ENCODE measurements at places on chromosomes 12 and 14.

GRCh38 chr12:74626397-74626796 is 88.8 kb downstream of the ATXN7L3B start:
- no peak for DNase-seq

DNA sequence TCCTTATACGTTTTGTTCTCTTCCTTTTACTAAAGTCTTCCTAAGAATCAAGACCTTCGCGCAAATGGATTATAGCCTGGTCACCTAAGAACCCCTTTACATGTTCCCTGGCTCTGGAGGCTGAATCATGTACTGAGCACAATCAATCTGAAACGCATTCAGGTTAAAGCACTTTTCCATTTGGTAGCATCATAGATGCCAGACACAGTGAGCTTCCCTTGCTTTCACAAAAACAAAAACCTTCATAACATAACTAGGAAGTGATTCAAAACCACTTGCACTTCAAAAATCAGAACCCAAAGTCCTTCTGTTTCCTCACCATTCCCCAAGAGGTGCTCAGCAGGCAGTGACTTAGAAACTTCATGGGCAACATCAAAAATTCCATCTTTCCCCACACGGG is 105.4 kb downstream of the CRACR2A start:
- no peak for DNase-seq

DNA sequence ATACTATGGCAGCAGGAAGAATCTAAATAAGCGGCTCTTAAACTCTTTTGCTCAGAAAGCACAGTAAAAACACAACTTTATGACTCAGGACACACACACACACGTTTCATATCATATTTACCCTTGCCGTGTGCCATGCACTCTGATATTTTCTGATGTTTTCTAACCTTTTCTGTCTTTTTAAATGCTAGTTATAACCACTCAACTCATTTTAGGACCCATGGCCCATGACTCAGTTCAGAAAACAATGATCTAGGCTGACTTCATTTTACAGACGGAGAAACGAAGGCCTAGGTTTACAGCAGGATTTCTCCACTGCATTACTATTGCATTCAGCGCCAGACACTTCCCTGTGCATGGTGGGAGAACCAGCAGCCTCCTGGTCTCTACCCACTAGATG is 9.1 kb downstream of the VWF start:
- no peak for DNase-seq

DNA sequence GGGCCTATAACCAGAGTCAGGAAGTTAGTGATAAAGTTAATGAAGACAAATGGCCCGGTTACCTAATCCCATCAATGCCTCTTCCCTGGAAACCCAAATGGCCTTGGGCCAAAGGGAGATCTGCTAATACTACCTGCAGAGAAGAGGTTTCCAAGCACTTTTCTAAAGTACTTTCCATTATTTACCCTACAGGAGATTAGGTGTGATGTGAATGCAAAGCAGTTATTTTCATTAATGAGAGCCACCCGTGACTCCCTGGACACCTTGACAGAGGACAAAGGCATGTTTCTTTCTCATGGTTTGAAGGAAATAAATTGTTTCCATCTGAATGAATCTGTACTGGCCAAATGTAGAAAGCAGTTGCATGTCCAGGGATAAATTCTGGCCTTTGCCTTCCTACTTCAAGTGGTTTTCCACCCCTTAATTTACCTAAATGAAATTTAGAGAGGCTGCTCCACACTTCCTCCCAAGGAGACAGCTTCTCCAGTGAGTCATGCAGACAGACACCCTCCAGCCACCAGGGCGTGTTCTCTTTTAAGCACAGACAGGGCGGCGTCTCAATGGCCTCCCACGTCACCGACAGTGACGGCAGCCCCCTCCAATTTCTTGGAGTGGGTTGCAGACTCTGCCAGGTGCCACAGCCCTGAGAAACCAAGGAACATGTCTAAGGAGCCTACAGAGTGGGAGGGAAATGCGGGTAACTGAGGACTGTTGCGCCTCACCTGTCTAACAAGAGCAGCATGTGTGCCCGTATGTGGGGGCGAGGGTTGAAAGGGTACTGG is 43.9 kb upstream of the GNPNAT1 start:
- DNase-seq = peak; percentile 39

GRCh38 chr12:47739979-47740378 is 14.7 kb upstream of the ENDOU start:
- DNase-seq = no peak

- DNase-seq = no peak
Observed at GRCh38 chr14:53840444-53840843, 116.2 kb downstream of the BMP4 start.

DNA sequence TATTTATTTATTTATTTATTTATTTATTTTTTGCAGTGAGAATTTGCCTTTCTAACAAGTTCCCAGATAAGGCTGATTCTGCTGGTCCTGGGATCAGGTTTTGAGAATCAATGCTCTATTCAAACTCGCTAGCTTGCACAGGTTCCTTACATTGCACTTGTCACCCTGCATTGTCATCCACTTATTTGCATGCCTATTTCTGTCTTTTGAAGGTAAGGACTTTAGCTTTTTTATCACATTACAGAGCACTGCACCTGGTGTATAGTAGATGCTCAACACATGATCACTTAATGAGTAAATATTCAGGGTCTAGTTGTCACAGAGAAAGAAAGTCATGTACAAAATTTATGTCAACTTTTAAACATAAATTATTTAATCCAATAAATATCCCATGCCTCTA is 219.7 kb upstream of the BTG1 start:
- DNase-seq = no peak

DNA sequence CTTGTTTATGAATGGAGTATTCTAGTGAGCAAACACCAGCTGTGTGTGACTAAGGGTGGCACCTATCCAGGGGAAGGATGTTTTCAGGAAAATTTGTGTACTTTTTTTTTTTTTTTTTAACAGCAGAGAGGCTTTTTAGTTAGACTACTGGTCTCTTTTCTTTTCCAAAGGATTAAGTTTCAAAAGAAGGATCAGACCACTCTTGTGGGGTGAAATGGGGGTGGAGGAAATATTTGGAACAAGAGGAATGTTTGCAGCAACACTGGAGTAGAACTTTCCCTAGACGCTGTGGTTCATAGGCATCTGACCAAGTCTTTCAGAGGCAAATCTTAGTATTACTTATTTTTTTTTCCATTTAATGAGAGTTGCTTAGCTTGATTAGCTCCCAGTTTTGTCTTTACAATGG is 21.1 kb downstream of the NUBPL start:
- no peak for DNase-seq

DNA sequence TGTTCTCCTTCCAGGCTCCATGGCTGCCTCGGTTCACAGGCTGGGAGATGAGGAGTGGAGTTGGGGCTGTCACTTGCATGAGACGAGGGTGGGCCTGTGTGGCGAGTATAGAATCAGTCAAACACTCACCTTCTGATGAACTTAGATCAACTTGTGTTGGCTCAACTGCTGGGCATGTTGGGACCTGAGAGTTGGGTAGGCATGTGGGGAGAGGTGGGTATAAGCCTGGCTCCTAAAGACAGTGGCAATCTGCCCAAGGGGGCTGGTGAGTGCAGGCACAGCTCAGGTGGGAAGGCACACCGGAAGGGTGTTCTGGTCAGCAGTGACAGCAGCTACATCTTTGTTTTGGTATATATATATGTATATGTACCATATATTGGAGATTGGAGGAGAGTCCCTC is 30.1 kb upstream of the TDRD9 start:
- DNase-seq = no peak

DNA sequence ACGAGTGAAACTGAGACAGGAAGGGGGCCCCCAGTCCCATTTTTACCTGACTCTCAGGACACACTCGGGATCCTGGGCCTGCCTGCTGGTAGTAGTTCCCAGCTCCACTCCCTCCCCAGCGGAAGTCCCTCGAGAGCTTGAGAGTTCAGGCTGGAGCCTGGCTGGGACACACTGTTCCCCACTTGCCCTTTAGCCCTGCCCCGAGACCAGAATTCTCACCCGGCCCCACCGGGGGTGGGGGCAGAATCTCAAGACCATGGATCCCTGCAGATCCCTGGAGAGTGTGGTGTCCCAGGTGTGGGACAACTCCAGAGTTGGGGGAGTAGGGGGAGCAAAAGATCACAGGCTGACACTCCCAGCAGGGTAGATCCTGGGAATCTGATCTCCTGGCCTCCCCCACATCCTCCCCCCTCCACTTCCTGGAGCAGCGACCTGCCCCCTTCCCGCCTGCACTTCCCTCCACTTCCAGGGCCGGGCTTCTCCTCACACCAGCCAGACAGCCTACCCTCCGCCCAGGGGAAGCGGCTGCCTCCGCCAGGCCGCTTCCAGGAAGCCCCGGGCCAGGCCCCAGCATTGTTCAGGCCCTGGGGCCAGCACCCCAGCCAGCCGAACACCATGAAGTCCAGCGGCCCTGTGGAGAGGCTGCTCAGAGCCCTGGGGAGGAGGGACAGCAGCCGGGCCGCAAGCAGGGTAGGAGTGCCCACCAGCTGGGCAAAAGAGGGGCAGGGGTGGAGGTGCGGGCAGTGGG is at the start of gene TNS2:
Gene TNS2 (plus strand): TSS at position 495 of the 748 bp plus-strand sequence. CDS start 121 bp downstream, at position 616.
- DNase-seq = no peak

- DNase-seq = no peak
Observed at GRCh38 chr14:56998728-56999127, 188.4 kb upstream of the OTX2 start.

GRCh38 chr14:65321370-65321875 is 91.1 kb upstream of the FUT8 start:
- no peak for DNase-seq

DNA sequence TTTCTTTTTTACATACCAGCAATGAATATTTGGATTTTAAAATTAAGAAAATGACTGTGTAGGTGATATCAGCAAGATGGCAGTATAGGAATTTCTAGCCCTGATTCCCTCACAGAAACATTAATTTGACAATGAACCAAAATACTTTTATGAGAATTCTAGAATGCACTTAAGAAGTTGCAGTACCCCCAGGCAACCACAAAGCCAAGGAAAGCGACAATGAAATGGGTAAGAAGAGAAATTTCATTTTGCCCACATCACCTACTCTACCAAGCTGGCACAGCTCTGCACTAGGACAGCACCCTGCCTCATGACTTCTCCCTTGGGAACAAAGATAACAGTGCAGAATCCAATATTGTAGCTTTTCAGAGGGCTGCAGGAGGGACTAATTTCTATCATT is 6.6 kb downstream of the OR9K2 start:
- DNase-seq = no peak

DNA sequence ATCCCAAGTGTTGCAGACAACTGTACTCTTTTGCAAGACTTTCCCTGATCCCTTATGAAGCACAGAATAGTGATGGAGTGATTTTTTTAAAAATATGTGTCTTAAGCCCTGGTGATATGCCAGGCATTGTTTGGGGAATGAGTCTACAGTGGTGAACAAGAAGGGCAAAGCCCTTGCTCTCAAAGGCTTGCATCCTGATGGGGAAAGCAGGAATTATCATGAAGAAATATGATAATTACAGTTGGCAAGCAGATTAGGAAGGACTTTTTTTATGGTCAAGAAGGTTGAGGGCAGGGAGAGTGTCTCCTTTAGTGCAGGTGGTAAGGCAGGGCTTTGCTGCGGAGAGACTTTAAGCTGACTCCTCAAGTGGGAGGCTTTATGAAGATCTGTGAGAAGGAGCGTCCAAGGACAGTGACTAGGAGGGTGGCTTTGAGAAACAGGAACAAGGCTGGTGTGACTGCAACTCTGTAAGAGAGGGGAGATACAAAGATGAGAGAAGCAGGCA is 100.2 kb downstream of the SYNE2 start:
- DNase-seq = peak; percentile 4

- DNase-seq = no peak
Observed at GRCh38 chr14:38605193-38606114, 349.6 kb upstream of the CLEC14A start.

GRCh38 chr14:79432640-79433039 is 778.7 kb downstream of the DIO2 start:
- no peak for DNase-seq

GRCh38 chr12:105036937-105037649 is 47.2 kb downstream of the ALDH1L2 start:
- DNase-seq = no peak

DNA sequence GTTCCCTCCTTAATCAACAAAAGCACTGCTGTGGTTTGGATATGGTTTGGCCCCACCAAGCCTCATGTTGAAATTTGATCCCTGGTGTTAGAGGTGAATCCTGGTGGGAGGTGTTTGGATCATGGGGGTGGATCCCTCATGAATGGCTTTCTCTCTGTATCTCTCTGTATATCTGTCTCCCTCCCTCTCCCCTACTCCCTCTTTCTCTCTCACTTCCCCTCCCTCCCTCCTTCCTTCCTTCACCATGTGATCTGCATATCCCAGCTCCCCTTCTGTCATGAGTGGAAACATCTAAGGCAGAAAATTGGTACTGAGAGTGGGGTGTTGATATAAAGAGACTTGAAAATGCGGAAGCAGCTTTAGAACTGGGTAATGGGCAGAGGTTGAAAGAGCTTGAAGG is 5.2 kb downstream of the GSKIP start:
- DNase-seq = no peak

GRCh38 chr12:62806893-62807292 is 128.1 kb downstream of the PPM1H start:
- no peak for DNase-seq

GRCh38 chr14:75469606-75470237 is 41.9 kb downstream of the JDP2 start:
- no peak for DNase-seq

- no peak for DNase-seq
Observed at GRCh38 chr12:85322715-85323114, 42.7 kb downstream of the ALX1 start.

DNA sequence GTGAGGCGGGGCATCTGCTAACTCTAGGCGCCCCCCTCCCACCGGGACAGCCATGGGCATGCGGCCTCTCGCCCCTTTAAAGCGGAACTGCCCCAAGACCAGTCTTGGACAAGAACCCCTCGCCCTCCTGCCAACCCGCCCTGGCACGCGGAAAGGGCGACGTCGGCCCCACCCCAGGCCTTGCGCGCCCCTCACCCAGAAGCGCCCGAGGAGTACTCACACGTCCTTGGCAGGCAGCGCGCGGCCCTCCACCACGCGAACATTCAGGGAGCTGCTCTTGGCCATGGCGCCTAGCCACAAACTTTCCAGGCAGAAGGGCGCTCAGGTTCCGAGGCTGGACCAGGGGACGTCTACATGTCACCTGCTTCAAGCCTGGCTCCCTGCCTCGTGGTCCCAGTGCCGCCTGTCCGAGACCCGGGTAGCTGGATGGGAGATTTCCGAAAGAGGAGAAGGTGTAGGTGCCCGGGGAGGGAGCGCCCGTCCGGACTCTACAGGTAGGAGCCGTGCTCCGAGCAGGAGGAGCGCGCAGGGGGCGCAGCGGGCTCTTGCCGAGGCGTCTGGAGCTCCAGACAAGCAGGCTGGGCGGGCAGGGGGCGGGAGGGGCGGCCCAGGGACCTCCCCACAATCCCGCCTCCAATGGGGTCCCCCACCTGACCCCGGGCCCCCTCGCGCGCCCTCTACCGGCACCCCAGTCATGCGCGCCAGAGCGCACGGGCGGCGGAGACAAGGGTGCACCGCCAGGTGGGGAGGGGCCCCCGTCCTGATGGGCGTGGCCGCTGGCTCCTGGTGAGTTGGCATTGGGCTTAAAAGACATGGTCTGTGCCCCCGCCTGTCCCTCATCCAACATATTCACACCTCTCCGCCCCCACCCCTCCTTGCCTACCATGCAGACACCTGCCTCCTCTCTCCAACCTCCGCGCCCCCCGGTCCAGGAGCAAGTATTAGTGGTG is at the start of gene RASAL1:
Gene RASAL1 (minus strand): TSS at position 584 of the 950 bp plus-strand sequence. CDS start 299 bp downstream, at position 285.
- no peak for DNase-seq

GRCh38 chr14:42163136-42163535 is 556.5 kb downstream of the LRFN5 start:
- no peak for DNase-seq
